ENCODE measurements at places on chromosomes 4 and X. TPM values are rescaled to one million over a fixed set of nuclear protein-coding genes. Genes with fewer than 3 reads are reported as not detected.

COPS4 gene
- 34.1 TPM for polyA plus RNA-seq

CT55 gene
- polyA plus RNA-seq = not detected

CXXC4 gene
- polyA plus RNA-seq = 0.92 TPM

COL4A6 gene
- polyA plus RNA-seq = 19.0 TPM

Measured in stomach (tissue), 19 donors.